Activated CD4-positive, CD25-positive, alpha-beta regulatory T cell (primary cell): ENCODE measurements at places on chromosomes 16 and 17.

DNA sequence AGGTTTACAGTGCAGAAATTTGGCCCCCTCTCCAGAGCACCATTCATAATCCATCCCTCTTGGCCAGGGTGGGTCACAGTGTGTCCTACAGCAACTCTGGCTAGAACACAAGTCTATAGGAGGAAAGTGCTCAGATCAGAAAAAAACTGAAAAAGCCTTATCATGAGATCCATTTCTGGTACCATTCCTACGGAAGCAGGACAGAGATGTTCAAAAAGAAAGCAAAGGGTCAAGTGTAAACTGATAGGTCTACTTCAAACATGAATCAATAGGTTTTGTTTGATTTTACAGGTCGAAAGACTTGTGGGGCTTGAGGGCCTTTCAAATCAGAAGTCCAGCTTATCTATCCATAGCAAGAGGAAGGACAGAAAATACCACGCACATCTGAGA, 326.4 kb downstream of the SOX9 start:
- no peak for DNase-seq

- DNase-seq = no peak
Measured at GRCh38 chr17:5330981-5331380, 48.9 kb downstream of the RABEP1 start.

GRCh38 chr16:63059676-63060075, 1023.4 kb upstream of the CDH8 start:
- DNase-seq = no peak

DNA sequence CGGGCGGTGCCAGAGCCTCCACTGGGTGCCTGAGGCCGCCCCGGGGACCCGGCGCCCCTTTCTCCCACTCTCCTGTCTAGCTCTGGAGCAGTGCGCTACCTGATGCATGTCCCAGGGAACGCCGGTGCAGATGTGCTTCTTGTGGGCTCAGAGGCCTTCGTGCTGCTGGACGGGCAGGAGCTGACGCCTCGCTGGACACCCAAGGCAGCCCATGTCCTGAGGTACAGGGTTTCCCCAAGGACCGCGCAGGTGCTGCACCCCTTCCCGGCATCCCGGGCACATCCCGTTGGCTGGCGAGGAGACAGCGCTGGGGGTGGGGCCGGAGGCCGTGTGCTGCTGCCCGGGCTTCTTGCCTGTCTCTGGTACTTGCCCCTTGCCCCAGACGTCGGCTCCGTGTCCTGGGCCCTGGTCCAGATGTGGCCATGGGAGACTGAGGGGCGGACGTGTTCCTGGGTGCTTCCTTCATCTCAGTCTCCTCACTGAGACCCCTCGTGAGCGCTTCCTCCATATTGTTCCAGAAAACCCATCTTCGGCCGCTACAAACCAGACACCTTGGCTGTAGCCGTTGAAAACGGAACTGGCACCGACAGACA, 12.5 kb downstream of the RGS11 start:
- DNase-seq = no peak

- DNase-seq = no peak
Measured at GRCh38 chr16:20940871-20941635, 40.5 kb downstream of the LYRM1 start.

GRCh38 chr17:83195330-83196023, 116.1 kb downstream of the METRNL start:
- DNase-seq = no peak
